ENCODE measurements at places on chromosomes 1 and 21. TPM values are rescaled to one million over a fixed set of nuclear protein-coding genes. Genes with fewer than 3 reads are reported as not detected.

The ADGRL4 gene
- total RNA-seq, result 22.9 TPM

The SH2D2A gene
- total RNA-seq, result 0.81 TPM

- no peaks in the 10 kb centered on the region for H3K36me3 ChIP-seq
- DNase-seq, result no peak
- H3K27me3 ChIP-seq, result no peaks in the 10 kb centered on the region
- H3K4me1 ChIP-seq, result no peaks in the 10 kb centered on the region
Observed at GRCh38 chr1:169070547-169070946, 35.9 kb upstream of the ATP1B1 start.

- no peaks in the 10 kb centered on the region for H3K4me1 ChIP-seq
- no peak overlapping the region for H3K27ac ChIP-seq
- no peak for DNase-seq
- H3K4me3 ChIP-seq, result no peak overlapping the region
Observed at GRCh38 chr1:175309996-175310395, 117.4 kb upstream of the KIAA0040 start.

DNA sequence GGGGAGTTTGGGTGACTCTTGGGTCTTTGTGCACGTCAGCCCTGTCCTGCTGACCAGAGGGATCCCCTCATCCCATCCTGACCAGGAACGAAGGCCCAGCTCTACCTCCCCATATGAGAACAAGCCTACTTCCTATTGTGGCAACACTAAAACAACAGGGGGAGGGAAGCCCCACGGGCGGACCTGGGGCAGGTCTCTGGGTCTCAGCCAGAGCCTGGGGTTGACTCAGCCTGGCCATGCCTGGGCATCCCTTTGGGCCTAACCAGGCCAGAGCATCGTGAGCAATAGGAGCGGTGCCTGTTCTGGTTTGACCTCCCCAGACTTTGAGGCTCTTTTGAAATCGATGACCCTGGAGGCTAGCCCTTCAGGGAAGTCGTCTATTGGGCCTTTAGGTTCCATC is 16.8 kb downstream of the RPS6KA1 start:
- peak overlapping the region; percentile 14 for H3K4me3 ChIP-seq
- H3K4me1 ChIP-seq, result no peaks in the 10 kb centered on the region
- no peaks in the 10 kb centered on the region for H3K36me3 ChIP-seq
- no peak for DNase-seq

DNA sequence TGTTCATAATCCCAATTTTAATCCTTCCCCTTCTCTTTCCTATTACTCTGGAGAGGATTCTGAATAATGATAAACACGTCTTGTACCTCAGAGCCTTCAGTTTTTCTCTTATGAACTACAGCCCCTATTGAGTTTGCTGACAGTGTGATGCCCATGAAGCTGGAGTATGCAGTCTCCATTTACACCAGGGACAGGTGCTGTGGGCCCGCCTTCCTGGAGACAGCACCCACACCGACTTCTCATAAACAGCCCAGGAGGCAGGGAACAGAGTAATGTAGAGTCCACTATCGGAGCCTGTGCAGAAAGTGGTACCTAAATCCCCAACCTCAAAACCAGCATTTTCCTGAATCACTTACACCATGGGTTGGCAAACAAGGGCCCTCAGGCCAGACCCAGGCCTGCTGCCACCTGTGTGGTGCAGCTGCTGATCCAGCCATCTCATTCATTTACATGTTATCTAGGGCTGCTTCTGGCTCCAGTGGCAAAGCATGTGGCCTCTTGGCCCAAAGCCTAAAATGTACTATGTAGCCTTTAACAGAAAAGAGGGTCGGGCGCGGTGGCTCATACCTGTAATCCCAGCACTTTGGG is 95.1 kb upstream of the KRTAP19-8 start:
- no peaks in the 10 kb centered on the region for H3K4me1 ChIP-seq
- H3K36me3 ChIP-seq, result no peaks in the 10 kb centered on the region
- H3K27ac ChIP-seq, result no peak overlapping the region
- H3K4me3 ChIP-seq, result no peak overlapping the region
- DNase-seq, result no peak

The SPRR2G gene
- total RNA-seq, result not detected

The GPR3 gene
- not detected for total RNA-seq

DNA sequence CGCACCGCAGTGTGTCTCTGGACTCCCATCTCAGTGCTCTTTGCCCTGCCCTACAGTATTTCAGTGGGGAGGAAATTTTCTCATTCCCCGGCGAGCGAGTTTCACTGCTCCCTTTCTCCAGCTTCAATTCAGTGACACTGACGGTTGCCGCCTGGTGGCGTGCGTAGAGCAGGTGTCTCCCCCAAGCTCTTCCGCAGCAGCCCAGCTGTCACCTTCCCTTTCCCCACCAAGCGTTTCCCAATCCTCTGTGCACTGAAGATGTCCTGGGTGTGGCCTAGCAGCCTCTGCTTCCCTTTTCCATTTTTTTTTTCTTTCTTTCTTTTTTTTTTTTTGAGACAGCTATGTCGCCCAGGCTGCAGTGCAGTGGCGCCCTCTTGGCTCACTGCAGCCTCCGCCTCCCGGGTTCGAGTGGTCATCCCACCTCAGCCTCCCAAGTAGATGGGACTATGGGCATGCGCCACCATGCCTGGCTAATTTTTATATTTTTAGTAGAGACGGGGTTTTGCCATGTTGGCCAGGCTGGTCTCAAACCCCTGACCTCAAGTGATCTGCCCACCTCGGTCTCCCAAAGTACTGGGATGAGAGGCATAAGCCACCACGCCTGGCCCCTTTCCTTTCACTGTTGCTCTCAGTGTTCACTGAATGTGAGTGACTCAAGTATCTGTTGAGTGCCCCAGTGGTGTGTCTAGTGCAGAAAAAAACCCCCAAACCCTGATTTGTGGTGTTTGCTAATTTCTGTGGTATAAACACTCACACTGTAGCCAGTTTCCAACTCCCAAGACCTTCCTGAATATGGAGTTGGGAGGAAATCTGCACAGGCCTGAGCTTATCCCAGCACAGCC is 30.1 kb downstream of the TNFRSF1B start:
- no peak overlapping the region for H3K4me3 ChIP-seq
- H3K27me3 ChIP-seq, result no peaks in the 10 kb centered on the region

The TMPRSS3 gene
- total RNA-seq, result not detected

GRCh38 chr1:197924516-197925123 is 7.4 kb downstream of the LHX9 start:
- no peak for DNase-seq
- H3K27me3 ChIP-seq, result peaks cover 76% of the 10 kb centered on the region
- H3K4me1 ChIP-seq, result peaks cover 3% of the 10 kb centered on the region
- H3K27ac ChIP-seq, result no peak overlapping the region
- H3K36me3 ChIP-seq, result no peaks in the 10 kb centered on the region

DNA sequence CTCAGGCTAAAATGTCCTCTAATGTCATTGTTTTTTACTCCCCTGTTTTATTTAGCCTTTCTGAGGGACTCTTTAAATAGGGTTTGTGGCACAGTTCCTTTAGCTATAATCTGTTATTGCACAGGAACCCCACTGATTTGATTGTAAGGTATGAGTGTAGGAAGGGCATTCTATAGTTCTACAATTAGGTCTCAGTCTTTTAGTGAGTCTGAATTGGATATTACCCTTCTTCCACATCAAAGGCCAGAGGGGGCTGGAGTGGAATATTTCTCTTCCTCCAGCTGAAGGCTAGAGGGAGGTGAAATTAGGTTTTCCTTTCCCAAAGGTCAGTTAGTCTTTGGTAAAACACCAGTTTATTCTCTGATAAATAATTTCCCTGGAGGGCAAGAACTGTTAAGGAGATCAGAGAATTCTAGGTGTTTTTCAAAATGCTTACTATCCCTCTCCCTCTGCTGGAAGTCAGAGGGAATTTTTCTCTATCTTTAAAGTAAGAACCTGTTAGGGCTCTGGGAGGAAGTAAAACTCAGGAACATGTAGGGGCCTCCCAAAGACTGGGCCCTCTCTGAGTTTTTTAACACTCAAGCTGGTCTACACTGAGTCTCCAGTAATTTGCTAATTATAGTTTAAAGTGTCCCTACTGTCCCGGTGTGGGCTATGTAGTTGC is 176.3 kb upstream of the ZNHIT6 start:
- no peak overlapping the region for H3K27ac ChIP-seq
- H3K4me3 ChIP-seq, result no peak overlapping the region
- no peaks in the 10 kb centered on the region for H3K4me1 ChIP-seq

DNA sequence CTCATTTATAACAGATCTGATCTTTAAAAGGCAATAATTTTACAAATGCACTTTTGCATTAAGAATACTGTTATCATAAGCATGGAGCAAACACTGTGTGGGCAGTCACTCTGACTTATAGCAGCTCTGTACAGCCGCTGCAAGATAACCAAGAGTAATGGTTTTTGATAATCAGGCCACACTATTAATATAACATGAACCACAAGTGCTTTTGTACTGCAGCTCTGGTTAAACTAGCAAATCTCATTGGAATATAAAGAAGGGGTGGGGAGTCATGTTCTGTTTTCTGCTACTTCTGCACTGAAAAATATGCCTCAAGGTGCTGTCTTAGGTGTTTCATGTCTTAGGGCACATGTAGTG is 357.4 kb downstream of the LMO4 start:
- DNase-seq, result no peak
- H3K36me3 ChIP-seq, result no peaks in the 10 kb centered on the region
- no peak overlapping the region for H3K4me3 ChIP-seq
- no peaks in the 10 kb centered on the region for H3K27me3 ChIP-seq

The LRRIQ3 gene
- total RNA-seq, result 0.57 TPM

DNA sequence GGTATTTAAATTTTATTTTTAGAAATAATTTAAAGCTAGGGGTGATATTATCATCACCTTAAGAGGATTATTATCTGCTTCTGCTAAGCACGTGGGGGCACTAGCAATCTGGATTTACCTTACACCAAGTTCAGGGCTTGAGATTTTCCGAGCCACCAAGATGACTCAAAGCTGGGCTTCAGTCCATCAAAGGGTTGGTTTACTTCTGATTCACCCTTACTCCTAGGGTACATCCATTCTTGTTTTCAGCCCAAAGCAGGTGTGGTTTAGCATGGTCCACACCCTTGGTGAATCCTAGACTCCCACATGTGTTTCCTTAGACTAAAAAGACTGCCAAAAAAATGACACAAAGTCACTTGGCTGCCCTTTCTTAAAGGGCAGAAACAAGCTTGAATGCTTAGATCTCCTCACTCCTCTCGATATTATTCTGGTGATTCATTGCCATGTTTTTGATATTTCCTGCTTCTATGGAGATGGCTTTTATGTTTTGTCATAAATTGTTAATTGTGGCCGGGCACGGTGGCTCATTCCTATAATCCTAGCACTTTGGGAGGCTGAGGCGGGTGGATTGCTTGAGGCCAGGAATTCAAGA is 9.8 kb upstream of the PRSS38 start:
- no peak overlapping the region for H3K27ac ChIP-seq
- no peak for DNase-seq
- H3K27me3 ChIP-seq, result no peaks in the 10 kb centered on the region
- no peak overlapping the region for H3K4me3 ChIP-seq
- H3K36me3 ChIP-seq, result no peaks in the 10 kb centered on the region
- H3K4me1 ChIP-seq, result no peaks in the 10 kb centered on the region

- no peak overlapping the region for H3K27ac ChIP-seq
- DNase-seq, result no peak
- peaks cover 18% of the 10 kb centered on the region for H3K36me3 ChIP-seq
- H3K27me3 ChIP-seq, result no peaks in the 10 kb centered on the region
- no peak overlapping the region for H3K4me3 ChIP-seq
Observed at GRCh38 chr1:164602101-164602422, 43.1 kb downstream of the PBX1 start.

- peaks cover 31% of the 10 kb centered on the region for H3K4me1 ChIP-seq
- H3K27me3 ChIP-seq, result no peaks in the 10 kb centered on the region
- H3K36me3 ChIP-seq, result no peaks in the 10 kb centered on the region
- no peak overlapping the region for H3K4me3 ChIP-seq
Observed at GRCh38 chr1:179706339-179706941, 36.7 kb upstream of the FAM163A start.

DNA sequence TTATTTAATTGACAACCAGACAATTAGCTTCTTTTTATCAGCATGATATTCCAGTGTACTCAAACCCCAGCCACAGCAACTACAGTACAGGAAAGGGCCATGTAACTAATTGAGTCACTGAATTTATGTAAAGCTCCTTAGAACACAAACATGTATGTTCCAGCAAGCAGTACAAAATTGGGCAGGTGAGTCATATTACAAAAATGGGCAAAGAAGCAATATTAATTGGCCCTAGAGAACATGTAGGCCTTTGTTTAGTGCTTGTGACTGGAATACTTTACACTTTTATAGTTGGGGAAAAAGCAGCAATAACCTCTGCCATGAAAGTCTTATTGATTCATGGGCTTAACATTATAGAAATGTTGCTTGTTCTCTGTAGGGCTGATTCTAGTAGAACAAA is 31.8 kb downstream of the CLEC20A start:
- peaks cover 59% of the 10 kb centered on the region for H3K36me3 ChIP-seq
- H3K4me3 ChIP-seq, result no peak overlapping the region
- H3K27ac ChIP-seq, result no peak overlapping the region
- H3K27me3 ChIP-seq, result no peaks in the 10 kb centered on the region
- no peak for DNase-seq
- H3K4me1 ChIP-seq, result peaks cover 4% of the 10 kb centered on the region

DNA sequence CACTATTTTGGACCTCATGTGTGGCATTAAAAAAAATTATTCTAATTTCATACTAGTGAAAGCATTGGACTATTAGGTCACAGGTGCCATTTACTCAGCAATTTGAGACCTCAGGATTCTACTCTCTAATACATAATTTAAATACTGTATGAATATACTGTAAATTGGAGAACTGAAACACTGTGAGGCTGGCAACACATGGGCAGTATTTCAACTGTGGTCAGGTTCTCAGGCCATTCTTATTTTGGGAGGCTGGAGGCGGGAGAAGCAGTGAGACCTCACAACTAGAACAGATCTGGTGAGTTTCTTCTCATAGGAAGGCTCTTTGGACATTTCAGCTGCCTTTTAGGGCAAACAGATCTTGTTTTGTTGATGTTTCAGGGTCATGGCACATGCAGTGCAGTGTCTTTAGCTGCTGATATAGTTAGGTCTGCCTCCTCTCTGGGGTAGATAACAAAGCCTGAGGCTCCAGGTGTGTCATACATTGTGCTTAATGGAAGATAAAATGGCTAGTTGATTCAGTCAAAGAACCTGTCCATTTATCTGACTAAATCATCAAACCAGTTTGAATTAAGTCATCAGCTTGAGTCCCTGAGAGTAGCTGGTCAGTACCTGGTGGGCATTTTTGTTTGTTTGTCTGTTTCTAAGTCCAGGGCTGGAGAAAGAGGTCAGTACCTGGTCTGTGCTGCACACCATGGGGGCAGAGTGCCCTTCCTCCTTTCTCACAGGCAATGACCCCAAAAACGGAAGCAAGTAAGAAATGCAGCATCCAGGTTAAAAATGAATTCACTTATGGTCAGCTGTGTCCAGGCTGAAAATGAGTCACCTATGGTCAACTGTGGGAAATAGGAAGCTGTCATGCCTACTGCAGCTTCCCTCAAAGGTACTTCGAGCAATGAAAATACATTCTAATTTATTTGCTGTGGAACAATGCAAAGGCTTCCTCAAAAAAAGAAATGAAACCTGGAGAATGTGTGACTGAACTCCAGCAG is 216.2 kb downstream of the SDCCAG8 start:
- no peak overlapping the region for H3K27ac ChIP-seq
- no peak overlapping the region for H3K4me3 ChIP-seq
- no peak for DNase-seq
- H3K36me3 ChIP-seq, result no peaks in the 10 kb centered on the region

- H3K27ac ChIP-seq, result no peak overlapping the region
- no peaks in the 10 kb centered on the region for H3K36me3 ChIP-seq
- no peaks in the 10 kb centered on the region for H3K27me3 ChIP-seq
- no peak overlapping the region for H3K4me3 ChIP-seq
Observed at GRCh38 chr1:205199090-205199930, 12.2 kb downstream of the DSTYK start.

GRCh38 chr1:239388578-239388977 is 2.2 kb downstream of the CHRM3 start:
- DNase-seq, result no peak
- peaks cover 13% of the 10 kb centered on the region for H3K4me1 ChIP-seq
- peaks cover 4% of the 10 kb centered on the region for H3K27me3 ChIP-seq
- H3K27ac ChIP-seq, result no peak overlapping the region
